SW 1271 (cell line): ENCODE measurements at places on chromosomes 12 and 14.

DNA sequence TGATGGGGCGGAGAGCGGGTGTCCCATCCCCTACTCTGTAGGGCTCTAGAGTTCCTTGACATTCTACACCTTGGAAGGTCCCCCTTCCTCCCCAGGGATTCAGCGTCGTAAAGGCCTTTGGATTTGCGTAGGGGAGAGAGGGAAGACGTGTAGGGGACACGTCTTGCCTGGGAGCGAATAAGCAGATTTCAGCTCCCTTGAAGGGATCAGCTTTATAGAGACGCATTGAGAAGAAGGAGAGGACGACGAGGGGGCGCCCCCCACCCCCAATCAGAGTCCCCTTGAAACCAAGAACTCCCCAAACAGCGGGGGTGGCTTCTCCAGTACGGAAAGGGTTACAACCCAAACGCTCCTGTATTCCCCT, 324 bp downstream of the CALCOCO1 start:
- DNase-seq = no peak

DNA sequence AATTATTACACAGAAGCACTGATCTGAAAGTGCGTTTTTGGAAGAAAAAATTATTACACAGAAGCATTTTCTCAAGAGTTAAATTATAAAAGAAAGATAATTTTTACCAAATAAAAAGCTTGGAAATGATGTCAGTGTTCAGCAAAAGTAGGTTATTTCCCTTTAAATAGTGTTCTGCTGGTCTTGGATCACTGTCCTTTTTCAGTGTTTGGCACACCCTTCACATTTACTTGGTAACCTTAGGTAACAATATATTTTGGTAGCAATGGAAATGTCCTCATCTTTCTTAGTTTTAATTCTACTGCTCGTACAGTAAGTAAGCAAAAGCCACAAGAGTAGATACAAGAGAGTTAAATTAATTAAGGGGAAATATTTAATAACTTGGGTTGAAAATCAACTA, 40.3 kb downstream of the FERMT2 start:
- DNase-seq = no peak

DNA sequence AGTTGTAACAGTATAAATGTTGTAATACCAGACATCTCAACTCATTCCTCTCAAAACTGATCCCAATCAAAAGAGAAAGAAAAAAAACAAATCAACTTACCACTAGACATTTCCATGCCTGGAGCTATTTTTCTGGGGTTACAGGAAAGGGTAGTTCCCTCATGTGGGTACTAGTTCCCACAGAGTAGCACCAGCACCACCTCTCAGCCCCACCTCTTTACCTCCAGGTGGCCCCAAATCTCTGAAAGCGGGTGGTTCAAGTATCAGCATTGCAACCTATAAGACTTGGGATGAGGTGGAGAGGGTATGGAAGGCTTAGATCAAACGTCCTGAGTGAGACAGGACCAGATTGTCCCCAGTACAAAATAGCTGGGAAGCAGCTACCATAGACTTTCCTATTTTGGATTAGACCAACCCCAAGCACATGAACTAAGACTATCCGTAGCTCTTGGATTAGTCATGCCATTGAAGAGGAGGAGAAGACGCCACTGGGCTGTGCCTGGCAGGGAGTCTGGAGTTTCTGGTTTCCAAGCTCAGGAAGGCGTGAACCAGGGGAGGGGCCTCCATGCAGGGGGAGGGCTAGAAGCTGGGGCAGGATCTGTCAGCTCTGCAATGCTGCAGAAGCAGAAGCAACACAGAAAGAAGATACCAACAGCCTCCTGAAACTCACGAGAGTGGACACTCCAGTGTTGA, at the start of gene SLC39A2:
TSS of gene SLC39A2 (plus strand) at position 620 of the 693 bp plus-strand sequence. CDS start 154 bp downstream, outside the sequence.
- no peak for DNase-seq

DNA sequence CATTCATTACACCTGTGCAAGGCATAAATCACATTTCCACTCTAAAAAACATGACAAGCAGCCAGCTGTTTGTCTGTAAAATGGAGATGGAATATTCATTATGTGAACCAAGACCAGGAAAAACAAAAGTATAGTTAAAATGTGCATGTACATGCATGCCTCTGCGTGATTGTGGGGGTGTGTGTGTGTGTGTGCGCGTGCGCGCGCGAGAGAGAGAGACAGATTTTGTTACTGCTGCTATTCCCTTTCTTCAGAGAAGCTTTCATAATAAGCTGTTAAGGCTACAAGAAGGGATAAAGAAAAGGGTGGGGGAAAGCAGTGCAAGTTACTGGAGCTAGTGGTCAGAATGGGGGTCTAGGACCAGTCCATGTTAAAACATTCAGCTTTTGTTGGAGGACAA, 430.3 kb downstream of the NAV3 start:
- no peak for DNase-seq

DNA sequence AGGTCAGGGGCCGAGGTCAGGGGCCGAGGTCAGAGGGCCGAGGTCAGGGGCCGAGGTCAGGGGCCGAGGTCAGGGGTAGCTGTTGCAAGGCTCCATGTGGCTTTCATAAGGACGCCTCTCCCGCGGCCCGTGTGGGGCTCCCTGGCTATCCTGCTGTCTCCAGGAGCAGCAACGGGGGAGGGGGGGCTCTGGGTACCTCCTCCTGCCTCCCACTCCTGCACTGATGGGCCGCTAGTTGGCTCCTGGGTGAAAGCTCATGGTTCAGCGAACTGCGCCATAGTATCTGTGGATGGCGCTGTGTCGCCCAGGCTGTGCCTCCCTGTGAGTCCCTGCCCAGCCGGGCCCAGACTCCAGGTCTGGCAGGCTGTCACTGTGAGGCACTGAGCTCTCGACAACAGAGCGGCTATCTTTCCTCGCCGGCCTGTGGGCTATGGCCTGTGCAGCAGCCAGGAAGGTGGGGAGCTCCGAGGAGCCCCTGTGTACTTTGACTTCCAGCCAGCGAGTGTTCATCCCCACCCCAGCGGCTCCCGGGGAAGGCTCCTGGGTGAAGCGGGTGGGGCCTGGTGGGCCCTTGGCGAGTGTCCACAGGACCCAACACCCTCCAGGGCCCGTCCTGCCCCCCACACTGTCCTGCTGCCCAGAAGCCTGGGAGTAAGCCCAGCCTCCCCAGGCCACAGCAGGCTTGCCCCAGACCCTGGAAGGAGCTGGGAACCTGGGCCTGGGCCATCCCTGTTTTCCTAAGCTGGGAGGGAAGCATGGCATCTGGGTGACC, 8.1 kb downstream of the RFLNA start:
- DNase-seq = no peak

GRCh38 chr12:80710727-80711449, 3.5 kb downstream of the MYF6 start:
- no peak for DNase-seq

GRCh38 chr14:95352481-95352880, 32.8 kb upstream of the CLMN start:
- no peak for DNase-seq

- DNase-seq = peak; percentile 61
Observed at GRCh38 chr14:36373982-36374673, 53.7 kb upstream of the MBIP start.

DNA sequence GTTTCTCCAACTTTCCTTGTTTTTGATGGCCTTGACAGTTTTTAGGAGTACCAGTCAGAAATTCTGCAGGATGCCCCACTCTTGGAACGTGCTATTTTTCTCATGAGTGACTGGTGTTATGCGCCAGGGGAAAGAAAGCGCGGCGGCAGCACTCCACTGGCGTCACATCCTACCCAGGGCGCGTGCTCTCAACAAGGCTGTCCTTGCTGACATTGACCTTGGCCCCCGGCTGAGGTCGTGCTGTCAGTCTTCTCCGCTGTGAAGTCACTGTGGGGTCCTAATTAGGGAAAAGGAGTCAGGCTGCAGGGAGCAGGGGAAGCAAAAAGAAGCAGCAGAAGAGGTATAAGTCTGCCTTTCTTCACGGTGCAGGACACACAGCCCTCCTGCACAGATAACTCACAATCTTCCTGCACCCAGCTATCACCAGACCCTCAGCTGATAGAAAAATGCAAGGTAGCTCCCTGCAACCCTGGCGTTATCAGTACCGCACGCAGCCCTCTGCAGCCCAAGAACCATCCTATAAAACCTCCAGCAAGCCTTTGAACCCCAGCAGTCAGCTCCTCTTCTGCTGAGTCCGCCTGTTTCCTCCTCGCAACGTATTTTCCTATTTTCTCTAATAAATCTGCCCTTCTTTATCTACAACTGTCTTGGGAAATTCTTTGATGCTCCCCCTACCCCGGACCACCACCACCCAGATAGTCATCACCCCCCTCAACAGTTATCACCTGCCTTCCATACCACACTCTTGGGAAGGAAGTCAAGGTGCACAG, 48.0 kb upstream of the C14orf180 start:
- DNase-seq = no peak

DNA sequence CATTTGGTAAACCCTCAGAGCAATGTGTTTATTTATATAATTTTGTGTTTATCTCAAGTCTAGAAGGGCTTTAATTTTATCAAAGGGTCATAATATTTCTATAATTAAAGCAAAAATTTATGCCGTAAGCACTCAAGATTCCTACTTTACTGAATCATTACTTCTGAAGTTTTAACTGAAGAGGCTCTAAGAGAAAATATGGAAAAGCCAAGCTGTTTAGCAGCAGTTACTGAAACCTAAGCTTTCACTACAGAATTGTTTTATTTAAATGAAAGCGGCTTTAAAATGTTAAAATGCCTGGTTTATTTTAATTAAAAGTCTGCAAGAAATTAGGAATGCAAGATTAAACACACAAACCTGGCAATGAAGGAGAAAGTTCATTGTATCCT, 73.9 kb upstream of the BBS10 start:
- no peak for DNase-seq

DNA sequence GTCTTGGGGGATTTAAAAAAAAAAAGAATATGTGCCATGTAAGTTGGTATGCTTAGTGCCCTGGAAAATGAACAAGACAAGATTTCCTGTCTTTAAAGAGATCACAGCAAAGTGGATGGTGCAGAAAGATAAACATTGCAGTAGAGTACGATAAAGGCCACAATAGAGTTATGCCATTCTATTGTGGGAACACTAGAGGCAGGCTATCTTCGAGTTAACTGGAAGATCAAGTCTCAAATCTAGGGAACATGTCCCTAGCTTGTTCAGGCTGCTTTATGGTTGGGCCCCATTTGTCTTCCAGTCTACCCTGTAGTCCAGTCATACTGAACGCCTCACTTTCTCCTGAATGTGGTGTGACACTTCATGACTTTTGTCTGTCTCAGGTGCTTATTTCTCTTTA, 18.7 kb upstream of the CCT2 start:
- DNase-seq = no peak

DNA sequence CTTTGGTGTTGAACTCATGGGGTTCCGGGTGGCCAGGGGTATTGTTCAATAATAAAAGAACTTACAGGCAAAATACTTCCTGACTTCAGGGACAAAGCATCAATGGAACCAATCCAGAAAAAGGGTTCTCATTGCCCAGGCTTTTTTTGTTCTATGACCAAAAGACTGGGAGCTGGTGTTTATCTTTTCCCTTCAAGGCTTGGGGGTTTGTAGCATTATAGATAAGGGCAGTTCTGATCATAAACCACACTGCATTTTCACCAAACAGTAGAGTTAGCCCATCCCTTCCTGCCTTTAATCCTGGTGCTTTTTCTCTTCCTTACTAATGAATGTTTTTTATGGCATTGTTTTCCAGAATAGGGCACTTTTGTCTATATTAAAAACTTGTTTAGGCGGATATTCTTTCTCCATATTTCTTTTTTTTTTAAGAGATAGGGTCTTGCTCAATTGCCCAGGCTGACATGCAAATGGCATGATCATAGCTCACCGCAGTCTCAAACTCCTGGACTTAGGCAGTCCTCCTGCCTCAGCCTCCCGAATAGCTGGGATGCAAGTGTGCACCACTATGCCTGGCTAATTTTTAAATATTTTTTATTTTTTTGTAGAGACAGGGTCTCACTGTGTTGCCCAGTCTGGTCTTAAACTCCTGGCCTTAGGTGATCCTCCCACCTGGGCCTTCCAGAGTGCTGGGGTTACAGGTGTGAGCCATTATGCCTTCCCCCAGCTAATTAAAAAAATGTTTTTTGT, 9.7 kb downstream of the FUT8 start:
- no peak for DNase-seq

GRCh38 chr12:6452944-6453630, 1.2 kb downstream of the TAPBPL start:
- DNase-seq = no peak

GRCh38 chr12:80700327-80700726, 7.1 kb upstream of the MYF6 start:
- no peak for DNase-seq

DNA sequence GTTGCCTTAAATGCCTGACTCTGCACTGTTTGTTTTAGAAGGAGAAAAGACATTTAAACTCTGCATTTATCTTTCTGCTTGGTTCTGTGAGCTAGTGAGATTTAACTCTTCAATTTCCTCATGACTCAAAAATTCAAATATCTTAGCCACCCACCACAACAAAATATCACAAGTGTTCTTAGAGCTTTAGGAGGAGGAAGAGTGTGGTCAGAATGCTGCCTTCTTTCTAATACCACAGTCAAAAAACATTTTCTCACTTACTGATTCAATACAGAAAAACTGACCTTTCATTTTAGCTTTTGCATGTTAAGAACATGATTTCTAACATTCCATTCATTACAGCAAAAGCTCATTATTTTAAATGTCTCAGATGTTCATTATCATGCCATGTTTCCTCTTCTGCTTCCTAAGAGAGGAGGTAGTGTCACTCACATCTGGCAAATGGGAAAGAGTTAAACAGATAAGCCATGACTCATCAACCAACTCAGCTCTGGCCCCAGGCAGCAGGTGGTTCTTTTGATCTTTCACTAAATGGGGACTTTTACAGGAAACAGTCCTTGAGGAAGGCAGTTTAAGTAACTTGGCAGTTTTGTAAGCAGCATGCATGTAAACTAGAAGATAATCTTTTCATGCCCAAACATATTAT, 56.4 kb upstream of the RNU6-8 start:
- DNase-seq = peak; percentile 70

- peak; percentile 65 for DNase-seq
Observed at GRCh38 chr12:69900720-69901131, 75.7 kb downstream of the MYRFL start.

DNA sequence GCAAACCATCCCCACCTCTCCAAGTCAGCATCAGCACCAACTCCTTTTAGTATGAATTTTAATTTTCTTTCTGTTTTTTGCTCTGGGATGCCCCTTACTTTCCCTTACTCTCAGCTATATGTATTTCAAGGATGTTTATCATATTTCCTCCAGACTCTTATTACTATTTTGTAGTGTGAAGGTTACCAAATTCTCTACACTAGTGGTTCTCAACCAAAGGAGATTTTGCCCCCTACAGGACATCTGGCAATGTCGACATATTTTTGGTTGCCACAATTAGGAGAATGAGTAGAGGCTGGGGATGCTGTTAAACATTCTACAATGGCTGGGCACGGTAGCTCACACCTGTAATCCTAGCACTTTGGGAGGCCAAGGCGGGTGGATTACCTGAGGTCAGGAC, 29.1 kb upstream of the SOS2 start:
- peak; percentile 25 for DNase-seq
